Stimulated activated CD4-positive, alpha-beta T cell treated with anti-CD3 and anti-CD28 coated beads, TNF-alpha, amount 100 ng/mL, for 24 hours (primary cell): ENCODE measurements at places on chromosomes 4 and X.

- no peak for DNase-seq
Measured at GRCh38 chrX:10795721-10796120, 175.3 kb upstream of the MID1 start.

GRCh38 chrX:55142206-55142918, 53.5 kb downstream of the PAGE2 start:
- no peak for DNase-seq

DNA sequence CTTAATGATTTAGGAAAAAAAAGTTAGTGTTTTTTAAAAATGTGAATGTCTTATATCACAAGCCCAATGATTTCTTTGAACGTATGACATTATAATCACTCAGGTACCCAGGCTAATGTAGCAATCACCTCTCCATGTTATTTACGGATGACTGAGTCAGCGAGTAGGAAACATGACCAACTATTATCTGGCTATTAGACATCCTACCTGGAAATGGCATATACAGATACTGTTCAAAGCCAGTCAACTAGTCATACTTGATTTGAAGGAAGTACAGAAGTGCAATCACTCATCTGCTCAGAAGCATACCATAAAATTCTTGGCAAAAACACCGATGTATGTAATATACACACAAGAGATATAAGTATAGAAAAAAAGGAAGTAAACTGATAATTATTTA, 732.5 kb downstream of the ARAP2 start:
- no peak for DNase-seq

DNA sequence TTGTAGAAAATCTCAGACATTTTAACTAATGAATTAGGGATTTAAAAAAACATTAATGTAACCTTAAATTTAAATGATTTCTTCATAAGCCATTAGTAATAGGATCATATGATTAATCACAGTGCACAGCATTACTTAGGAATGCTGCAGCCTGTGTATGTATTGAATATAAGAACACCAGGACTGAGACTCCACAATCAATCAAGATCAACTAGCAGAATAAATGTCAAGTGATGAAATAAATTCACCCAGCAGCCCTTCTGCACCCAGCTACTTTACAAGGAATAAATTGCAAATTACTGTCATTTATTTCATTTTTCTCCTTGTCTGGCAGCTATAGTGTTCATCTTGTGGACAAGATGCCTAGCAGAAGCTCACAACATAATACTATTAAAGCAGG, 46.5 kb downstream of the NEIL3 start:
- DNase-seq = no peak

DNA sequence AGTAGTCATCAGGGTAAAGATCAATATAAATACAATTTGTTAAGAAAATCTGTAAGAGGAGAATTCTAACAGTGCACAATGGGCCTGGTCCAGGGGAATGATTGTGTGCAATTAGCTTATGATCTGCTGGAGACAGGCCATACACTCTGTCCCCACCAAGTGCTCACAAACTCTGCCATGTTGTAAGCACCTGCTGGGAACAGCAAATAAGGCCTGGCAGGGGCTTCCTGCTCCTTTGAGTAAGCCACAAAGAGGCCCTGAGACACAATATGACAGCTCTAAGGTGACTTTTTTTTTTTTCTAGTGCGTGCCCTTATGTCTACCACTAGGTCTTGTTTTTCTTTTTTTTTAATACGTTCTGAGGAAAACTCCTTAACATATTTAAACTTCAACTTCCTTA, 866.3 kb upstream of the PCDH7 start:
- no peak for DNase-seq

DNA sequence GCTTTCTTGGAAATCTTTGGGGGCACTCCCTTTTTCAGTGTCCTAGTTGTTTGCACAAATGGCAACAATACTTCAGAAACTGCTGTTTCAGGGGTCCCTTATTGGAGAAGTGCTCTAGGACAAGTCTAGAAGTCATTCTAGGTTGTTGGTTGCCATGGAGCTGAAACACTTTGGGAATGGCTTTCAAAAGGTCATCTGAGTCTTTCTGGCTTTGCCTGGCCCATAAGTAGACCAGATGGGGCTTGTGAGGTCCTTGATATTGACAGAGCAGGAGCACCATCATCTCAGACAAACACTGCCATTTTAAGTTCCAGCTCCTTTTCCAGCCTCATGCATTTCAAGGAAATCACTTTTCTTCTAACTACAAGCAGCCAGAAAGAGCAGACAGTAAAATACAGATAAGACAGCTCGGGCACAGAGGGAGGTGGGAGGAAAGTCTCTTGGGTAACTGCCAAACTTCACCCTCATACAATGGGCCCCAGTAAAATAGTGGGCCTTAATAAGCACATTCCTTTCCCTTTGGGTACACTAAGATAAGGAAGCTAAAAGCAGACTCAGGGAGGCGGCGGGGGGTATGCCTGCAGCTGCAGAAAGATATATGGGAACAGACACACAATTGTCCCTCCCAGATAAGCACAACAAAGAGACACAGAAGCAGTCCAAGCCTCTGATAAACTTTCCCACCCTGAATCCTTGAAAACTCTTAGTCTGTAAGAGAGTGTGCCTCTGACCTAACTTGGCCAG, 8.5 kb upstream of the NXF3 start:
- no peak for DNase-seq

- DNase-seq = no peak
Measured at GRCh38 chr4:145183581-145183980, 3.2 kb upstream of the OTUD4 start.

DNA sequence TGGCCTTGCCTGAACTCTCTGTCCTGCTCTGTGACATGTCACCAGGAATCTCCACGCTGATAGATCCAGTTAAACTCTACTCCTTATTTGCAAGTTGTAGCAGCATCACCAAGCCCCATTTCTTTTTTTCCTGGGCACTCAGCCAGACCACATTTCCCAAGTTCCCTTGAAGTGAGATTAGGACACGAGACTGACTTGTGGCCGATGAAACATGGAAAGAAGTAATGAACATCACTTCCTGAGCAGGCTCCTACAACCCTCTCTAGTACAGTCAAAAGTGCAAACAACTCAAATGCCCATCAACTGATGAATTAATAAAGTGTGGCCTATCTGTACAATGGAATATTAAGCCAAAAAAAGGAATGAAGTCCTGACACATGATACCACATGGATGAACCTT, 74.6 kb downstream of the MAP3K15 start:
- DNase-seq = no peak

DNA sequence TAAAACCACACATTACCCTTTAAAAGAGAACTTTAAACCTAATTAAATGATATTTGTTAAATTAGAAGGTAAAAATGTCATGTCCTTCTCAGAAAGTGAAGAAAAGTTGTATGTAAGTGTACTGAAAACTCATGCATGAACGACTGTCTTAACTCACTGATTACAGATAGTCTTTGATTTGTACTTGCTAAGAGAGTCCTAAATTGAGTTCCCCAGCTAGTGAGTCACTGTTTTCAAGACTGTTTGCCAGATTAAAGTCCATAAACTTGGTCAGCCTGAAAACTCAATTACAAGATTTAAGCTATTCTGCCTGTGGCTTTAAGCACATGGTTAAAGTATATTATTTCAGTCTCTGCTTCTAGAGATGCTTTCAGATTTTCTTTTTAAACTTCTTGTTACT, 124.9 kb upstream of the ZCCHC13 start:
- DNase-seq = no peak

GRCh38 chr4:19540859-19541540, 710.7 kb upstream of the SLIT2 start:
- no peak for DNase-seq

GRCh38 chr4:25154594-25155265, 5.5 kb downstream of the SEPSECS start:
- no peak for DNase-seq

DNA sequence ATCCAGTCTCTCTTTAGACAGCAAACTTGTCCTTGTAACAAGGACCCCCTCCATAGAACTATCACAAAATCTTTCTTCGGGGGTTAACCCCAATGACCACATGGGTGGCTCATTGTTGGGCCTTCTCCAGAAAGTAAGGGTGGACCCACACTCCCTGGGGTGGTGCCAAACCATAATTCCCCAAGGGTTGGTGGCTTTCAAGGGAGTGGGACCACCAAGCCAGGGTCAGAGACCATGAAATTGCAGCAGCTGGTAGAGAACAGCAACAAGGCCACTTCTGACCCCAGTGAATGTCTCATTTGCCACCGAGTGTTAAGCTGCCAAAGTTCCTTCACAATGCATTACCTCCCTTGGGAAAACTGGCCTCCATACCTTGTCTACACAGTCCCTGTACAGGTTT, 28.8 kb upstream of the ZDHHC9 start:
- no peak for DNase-seq

GRCh38 chrX:53494436-53494835, 60.3 kb upstream of the HSD17B10 start:
- DNase-seq = no peak
